ENCODE measurements at places on chromosomes 12 and 14.

GRCh38 chr12:132926415-132926833 lies 29.7 kb downstream of the ZNF605 start:
- DNase-seq = no peak

DNA sequence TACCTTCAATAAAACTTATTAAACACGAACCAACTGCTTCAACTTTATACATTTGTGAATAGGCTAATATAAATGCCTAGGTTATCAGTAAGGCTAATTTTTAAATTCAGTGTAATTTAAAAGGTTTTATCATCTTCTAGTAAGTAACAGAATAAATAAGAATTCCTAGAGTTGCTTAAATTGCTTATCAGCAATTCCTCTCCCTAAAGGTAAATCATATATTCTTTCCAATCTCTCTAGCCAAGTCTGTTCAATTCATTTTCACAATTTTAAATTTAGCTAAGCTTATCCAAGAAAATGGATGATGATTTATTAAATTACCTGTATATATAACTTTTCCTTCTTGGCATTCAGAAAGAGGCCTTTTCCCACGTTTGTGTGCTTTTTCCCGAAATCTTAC lies 4.6 kb downstream of the PUS7L start:
- DNase-seq = no peak

DNA sequence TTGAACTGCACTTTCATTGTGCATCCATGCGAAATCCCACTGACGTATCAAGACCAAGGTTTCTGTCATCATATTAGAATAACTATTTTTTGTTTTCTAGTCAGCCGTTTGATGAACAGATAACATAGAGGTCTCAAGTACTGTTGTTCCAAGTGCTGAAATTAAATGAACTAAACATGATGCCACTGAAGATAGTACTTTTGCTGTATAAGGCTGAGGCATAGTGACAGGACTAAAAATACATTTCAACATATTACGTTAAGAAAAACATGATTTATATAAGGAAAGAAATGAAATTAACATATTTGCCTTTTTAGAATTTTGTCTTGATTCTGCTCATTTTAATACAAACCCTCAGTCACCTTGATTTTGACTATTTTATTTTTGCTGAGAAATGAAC lies 82.2 kb downstream of the ANO6 start:
- DNase-seq = no peak

DNA sequence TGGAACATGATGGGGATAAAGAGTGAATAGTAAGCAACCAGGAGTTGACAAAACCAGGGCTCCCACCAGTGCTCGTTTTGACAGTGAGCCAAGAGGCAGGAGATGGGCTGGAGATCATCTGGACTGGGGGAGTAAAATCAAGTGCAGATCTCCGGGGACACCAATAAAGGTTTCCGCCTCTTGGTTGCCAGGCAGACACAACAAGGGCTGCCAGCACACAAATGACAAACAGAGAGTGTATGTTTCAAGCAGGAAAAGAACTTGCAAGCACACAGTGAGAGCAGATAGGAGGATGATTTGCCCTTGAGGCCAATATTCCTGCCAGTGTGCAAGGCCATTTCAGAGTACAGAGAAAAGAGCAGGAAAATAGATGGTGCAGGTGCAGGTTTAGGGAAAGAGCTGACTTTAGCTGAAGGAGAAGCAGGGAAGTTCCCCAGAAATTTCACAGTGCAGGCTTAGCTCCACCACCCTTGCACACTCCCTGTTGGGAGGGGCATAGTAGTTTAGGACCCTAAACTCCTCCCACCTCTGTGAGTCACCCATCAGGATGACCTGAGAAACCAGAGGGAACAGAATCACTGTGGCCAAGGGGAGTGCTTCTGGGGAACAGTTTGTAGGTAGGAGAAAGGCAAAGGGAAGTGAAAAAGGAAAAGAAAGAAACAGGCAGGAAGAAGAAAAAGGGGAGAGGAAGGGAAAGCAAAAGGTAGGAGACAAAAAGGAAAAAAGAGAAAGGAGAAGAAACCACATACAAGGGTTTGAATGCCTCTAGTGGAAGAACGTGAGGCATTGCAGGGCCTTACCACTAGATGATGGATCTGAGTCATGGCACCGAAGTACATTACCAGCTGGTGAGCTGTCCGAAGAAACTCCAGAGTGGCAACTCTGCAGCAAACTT lies 404.4 kb downstream of the SLC6A15 start:
- DNase-seq = no peak

DNA sequence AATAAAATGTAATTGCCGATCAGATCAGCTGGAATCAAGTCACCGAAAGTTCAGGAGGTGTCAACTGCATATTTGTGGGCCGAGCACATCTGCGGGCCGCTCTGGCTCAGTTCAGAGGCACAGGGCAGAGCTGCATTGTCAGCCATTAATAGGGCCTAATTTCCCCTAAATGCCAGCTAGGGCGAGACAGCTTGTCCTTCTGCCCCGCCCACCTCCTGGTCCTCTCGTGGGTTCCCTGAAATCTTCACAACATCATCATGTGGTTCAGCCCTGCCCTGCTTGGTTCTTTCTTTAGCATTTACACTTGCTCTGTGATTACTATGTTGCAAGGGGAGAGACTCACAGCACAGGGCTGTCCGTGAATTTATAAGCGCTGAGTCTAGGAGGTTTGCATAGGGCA lies 148.9 kb downstream of the CHST11 start:
- no peak for DNase-seq

- no peak for DNase-seq
Measured at GRCh38 chr12:21580748-21581516, 23.7 kb downstream of the GYS2 start.

DNA sequence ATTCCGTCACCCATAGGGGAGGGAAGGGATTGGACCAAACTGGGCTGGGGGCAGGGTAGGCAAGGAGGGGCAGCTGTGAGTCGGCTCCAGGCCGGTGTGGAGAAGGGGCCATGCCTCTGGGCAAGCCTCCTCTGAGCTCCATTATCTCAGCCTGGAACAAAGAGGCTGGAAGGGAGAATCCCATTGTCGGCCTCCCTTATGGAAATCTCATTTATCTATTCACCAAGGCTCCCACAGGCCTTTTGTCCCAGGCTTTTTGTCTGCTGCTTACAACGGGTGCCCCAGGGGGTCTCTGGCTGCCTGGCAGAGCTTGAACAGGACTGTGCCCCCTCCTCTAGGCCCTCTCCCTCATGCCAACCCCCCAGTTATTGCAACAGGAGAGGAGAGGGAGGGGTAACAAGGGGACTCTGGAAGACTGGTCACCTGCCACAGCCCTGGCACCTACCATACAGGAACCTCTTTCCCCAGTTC lies 19.5 kb downstream of the FIGNL2 start:
- no peak for DNase-seq

GRCh38 chr12:112270673-112271072 lies 111.6 kb downstream of the HECTD4 start:
- DNase-seq = no peak

DNA sequence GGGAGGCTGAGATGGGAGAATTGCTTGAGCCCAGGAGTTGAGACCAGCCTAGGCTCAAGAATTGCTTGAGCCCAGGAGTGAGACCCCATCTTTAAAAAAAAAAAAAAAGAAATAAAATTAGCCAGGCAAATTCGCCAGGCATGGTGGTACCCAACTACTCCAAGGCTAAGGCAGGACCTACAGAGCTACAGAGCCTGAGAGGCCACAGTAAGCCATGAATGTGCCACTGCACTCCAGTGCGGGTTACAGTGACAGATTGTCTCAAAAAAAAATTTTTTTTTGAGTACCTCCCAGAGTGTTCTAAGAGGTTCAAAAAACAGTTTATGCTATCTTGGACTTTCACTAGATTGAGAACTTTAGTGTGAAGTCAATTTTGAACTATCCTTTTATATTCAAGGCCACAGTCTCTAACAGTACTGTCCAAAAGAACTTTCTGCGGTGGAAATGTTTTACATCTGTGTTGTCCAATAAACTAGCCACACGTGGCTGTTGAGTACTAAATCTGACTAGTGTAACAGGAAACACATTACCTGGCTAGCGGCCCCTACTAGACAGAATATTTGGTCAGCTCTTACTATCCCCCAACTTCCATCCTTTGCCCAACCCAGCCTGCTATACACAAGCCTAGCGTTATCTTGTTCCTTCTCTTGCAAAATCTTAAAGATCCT lies 2.4 kb downstream of the RPL36AL start:
- DNase-seq = no peak

DNA sequence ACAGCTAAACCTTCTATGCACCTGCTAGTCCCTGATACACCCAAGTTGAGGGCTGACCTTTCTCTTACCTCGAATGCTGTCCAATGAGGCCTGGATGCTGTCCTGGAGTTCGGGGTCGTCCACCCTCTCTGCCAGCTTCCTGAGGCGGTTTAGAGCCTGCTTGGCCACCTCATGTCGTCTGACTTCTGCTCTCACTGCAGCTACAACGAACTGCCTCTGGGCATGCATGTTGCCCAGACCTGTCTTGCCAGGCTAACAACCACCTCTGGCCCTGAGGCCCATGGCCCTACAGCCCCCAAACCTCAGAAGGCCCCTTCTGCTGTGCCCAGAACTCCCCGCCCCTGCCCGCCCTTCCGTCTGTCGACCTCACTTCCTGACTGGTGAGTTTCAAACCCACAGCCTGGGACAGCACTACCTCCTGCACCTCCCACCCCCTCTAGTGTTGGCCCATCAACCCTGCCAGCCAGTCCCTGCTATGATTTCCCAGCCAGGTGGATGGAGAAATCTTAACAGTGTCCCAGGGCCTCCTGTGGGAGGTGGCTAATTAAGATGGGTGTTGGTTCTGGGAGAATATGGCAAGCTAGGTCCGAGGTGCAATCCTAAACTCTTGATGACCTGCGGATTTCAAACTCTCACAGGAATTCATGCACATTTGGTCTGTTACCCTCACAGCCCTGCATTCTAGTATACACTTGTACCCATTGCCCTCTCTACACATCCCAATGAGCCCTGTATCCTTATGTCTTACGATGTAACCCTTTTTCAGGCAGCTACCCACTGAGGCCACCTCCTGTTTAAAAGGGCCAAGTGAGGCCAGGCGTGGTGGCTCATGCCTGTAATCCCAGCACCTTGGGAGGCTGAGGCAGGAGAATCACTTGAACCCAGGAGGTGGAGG lies 2.7 kb upstream of the TSPAN31 start:
- peak; percentile 60 for DNase-seq

DNA sequence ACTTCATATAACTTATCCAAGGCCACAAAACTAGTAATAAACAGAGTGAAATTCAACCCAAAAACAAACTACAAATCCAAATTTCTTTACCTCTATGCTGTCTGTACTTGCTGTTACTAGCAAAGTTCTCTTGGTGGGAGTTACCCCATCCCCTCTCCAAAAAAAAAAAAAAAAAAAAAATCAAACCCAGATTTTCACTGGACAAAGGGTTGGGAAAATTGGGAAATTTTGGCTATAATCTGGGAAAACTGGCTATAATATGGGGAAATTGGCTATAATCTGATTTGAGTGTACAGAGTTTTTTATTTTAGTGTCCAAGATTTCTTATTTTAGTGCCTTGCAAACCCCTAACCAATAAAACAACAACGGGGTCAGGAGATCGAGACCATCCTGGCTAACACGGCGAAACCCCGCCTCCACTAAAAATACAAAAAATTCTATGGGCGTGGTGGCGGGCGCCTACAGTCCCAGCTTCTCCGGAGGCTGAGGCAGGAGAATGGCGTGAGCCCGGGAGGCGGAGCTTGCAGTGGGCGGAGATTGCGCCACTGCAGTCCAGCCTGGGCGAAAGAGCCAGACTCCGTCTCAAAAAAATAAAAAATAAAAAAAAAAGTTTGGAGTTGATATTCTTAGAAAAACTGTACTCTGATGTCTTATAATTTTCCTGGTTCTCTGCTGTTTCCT lies 148.4 kb downstream of the CHST11 start:
- no peak for DNase-seq

GRCh38 chr12:67382241-67382871 lies 113.2 kb downstream of the CAND1 start:
- no peak for DNase-seq

DNA sequence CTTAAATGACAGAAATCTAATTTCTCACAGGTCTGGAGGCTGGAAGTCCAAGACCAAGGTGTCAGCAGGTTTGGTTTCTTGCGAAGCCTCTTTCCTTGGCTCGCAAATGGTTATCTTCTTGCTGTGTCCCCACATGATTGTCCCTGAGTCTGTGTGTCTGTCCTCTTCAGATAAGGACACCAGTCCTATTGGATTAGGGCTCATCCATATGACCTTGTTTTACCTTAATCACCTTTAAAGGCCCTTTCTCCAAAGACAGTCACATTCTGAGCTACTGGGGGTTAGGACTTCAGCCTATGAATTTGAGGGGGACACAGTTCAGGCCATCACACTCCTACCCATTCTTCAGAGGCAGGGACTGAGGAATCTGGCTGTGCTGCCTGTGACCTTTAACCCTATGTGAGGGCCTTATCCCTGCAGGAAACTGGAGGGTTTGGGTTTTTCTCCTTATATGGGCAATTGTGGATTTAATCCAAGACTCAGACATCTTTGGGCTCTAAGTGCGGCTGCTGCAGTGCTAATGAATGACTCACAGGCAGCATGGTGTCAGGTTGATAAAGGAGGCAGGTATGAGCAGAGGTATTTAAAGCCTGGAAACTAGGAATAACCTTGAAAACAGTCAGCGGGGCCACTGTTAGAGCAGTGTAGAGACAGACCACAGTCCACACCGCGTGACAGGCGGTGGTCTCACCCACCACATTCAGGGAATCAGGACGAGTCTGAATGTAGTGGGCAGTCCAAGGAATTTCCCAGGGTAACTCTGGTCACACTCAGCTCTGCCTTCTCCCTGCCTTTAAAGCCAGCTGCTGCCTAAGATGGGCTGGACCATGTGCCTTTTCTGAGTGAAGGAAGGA lies 10.2 kb downstream of the TPCN1 start:
- DNase-seq = no peak

DNA sequence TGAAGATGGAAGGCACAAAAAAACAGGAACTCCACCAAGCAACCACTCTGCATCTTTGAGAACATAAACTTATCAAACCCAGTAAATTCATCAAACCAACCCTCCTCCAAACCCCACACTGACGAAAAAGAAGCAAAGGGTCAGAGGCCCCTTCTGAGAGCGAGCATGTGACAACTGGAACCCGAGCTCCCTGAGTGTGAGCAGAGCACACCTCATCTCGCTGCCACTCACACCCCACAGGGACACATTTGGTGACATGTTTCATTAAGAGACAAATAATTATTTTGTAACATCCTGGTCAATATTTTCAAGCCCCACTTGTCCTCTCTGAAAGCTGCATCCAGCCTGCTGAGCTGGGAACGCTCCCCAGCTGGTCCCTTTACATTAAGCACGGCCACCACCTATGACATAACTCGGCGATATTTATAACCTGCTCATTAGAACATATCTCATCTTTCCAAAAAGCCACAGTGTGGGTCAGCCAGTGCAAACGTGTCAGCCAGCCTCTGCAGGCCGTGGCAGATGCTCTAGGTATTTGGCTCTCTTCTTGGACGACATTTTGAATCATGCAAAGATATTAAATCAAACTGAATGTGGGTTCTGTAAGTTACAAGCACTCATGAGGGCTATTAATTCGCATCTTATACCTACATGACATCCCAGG lies 120.1 kb downstream of the TTC7B start:
- no peak for DNase-seq

GRCh38 chr12:128519426-128519825 lies 252.5 kb downstream of the TMEM132C start:
- DNase-seq = no peak

DNA sequence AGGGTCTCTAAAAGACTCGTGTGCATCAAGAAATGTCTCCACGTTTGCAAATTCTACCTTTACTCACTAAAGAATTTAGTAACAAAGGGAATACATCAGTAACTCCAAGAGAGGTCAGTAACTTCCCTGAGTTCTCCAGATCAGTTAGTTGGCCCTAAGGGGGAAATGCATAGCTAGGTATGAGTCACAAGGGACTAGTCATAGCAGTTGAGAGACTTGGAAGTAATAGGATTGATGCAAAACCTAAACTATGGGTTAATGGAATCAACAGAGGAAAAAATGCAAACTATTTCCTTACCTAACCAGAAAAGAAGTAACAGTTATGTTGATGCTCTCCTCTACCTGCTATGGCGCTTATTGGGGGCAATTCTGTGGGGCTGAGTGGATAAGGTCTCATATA lies 148.8 kb upstream of the GARIN6 start:
- DNase-seq = no peak
